ENCODE measurements at places on chromosomes 1 and 21.

DNA sequence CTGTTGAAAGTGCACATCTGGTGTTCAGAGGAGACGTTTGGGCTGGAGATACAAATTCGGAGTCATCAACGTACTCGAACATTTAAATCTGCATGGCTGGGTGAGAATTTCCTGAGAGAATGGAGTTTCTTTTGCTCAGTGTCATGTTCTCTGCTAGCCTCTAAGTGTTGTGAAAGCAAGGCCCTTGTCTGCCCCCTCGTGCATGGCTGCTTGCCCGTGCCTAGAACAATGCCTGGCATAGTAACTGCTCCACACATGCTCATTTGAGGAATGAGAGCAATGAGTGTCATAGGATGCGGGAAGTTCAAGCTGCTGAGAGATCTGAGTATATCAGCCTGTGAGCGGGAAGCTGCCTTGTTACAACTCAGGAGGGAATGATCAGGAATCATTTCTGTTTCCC lies 171.1 kb upstream of the CSF3R start:
- DNase-seq: no peak

DNA sequence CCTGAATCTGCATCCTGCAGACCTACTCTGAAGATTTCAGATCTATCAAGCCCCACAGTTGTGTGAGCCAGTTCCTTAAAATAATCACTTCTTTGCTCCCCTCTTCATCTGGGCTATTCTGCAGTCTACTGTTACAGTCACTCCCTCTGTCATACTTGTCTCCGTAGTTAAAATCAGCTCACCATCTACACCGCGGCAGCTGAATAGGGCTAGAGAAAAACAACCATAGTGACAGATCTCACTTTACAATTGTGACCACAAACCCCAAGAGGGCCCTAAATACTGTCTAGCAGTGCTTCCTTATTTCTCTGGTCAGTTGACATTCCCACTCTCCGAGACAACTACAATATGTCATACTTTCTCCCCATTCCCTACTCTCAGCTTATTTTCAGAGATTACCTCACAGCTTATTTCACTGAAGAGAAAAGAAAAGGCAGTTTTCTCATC lies 12.9 kb downstream of the DESI2 start:
- no peak for DNase-seq

DNA sequence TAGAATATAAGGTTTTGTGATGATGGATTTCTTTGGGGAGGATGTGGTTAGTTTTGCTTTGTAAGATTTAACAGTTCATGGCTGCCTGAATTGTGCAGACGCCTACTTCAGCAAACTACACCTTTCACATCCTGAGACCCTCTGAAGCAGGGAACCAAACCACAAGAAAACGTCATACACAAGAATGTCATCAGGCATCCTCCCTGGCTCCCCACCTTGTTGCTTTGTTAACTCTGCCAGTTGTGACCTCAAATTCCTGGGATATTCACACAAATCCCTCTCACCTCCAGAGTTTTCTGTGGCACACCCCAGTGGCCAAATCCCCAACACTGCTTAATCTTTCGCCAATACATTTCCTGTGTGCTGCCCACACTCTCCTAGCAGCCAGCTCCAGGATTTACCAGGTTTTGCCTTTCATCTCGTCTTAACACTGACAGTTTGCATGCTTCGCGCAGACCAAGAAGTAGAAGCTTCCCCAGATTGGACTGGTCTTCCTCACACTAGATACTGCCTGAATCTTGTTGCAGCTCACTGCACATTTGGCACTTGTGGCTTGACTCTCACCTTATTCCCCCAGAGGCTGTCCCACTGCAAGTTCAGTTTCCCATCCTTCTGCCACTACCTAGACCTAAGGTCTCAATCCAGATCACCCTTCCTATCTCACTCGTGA lies 51.1 kb upstream of the CTTNBP2NL start:
- peak; percentile 10 for DNase-seq

DNA sequence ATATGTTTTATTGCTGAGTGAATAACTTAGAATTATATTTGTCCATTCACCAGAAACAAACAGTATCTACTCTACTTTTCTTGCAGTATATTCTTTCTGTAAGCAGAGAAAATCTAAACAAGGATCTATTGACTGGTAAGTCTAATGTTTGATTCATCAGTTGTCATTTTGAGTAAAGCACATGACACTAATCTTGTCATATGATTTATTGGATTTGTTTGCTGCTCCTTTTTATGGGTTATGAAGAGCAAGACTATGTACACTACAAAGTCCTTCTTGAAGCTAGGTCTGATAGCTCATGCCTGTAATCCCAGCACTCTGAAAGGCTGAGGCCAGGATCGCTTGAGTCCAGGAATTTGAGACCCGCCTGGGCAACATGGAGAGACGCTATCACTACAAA lies 23.3 kb downstream of the KMO start:
- DNase-seq: no peak

GRCh38 chr1:73701826-73702225 lies 496.1 kb downstream of the LRRIQ3 start:
- no peak for DNase-seq

- DNase-seq: no peak
These were observed 207.0 kb downstream of the PTPRC start for GRCh38 chr1:198845851-198846250.

DNA sequence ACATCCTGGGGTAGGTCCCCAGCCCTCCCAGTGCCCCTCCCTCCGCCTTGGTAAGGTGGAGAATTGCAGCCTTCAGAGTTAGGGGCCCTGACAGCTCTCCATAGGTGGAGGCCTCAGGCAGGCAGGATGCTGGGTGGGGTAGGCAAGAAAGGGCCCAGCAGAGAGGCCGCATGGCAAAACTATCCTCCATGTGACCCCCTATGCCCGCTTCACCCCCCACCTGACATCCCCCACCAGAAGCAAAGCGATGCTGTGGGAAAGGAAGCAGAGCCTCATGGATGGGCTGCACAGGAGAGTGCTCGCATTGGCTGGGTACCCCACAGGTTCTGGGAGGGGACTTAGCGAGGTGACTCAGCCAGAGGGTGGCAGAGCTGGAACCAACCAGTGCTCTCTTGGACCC lies 1.6 kb downstream of the S100A9 start:
- no peak for DNase-seq

- no peak for DNase-seq
These were observed 3.8 kb downstream of the RAB3B start for GRCh38 chr1:51986718-51987117.

DNA sequence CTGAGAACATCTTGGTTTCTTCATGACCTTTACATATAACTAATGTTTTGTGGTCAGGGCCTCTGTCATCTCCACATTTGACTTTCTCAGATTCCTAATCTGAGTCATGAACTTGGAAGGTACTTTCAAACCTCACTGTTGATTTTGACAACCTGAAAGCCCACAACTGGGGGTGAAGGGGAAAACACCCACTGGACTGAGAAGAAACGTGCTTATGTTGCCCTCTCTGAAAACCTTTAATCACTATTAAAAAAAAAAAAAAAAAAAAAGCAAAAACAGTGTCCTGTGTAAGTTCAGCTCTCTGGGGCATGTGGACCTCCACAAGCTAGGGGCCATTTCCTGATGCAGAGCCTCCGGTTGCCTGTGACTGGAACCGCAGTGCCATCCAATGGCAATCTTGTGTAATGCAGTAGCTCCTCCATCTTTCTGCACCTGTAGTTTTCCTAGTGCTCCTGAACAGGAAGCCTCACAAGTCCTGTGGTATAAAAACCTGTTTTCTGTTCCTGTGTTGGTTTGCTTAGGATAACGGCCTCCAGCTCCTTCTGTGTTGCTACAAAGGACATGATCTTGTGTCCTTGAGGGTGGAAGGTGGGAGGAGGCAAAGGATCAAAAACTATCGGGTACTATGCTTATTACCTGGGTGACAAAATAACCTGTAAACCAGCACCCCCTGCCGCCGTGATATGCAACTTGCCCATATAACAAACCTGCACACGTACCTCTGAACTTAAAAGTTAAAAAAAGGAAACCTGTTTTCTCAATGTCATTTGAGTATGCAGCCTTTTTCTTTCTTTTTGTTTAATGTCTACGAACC lies 124.5 kb downstream of the ZNF648 start:
- DNase-seq: peak; percentile 92

GRCh38 chr1:244027491-244028145 lies 23.5 kb upstream of the ZBTB18 start:
- no peak for DNase-seq

DNA sequence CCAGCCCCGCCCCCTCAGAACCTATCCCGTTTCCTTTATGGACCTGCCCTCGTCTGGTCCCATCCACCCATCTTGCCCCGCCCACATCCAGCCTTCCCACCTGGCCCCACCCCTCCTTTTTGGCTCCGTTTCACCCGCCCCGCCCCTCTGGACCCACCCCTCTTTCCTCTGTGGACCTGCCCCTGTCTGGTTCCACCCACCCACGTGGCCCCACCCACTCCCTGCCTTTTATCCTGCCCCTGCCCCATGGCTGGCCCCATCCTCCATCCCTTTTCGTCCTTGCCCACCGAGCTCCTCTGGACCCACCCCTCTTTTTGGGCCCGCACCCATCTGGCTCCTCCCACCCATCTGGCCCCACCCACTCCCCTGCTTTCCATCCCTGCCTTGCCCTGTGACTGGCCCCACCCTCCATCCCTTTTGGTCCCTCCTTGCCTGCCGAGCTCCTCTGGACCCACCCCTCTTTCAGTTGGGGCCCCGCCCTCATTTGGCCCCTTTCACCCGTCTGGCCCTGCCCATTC lies 177.3 kb downstream of the CAMTA1 start:
- DNase-seq: peak; percentile 44

DNA sequence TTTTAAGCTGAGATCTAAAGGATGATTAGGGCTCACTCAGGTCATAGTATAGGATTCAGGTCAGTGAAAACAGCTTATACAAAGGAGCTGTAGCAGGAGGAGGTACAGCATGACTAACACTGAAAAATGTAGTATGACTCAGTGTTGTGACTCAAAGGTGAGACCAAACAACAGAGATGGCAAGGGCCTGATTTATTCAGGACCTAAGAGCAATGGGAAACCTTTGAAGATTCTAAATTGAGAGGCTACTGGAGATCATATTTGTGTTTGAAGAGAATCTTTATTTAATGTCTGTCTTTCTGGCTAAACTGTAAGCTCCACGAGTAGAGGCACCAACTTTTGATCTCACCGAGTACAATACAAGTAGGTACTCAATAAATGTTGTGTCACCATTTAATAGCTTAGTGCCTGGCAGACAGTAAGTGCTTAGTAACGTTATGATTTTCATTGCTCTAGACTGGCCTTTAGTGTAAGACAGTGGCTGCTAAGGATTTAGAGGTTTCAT lies 43.5 kb downstream of the PRKAA2 start:
- DNase-seq: peak; percentile 14

GRCh38 chr1:209106237-209106741 lies 477.2 kb upstream of the CAMK1G start:
- DNase-seq: no peak

DNA sequence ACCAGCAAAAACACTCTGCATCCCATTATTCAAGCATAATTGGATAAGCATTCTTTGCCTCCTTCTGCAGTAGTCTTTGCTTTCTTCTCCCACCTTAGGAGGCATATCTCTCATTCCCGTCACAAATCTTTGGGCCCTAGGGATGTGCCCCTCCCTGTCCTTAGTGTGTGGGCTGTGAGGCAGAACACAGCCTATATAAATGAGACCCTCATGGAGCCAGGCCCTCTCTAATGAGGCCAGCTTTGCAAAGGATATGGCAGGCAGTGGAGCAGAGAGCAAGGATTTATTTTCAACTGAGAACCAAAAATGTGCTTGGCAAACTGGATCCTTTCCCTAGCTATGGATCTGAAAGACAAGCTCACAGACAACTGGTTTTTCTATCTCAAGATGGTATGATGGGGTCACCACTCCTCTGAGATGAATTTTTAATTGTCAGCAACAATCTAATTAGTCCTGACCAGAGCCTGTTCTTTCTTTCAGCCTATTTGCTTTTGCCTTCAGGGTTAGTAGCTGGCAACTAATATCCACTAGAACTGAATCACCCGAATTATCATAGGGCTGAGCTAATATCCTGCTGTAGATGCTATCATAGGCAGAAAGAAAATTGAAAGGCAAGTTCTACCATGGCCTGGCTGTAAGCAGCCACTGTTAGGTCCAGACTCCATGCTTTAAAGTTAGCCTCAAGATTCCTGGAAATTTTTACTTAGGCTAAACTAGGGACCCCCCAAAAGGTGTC lies 134.2 kb downstream of the SYT2 start:
- no peak for DNase-seq

DNA sequence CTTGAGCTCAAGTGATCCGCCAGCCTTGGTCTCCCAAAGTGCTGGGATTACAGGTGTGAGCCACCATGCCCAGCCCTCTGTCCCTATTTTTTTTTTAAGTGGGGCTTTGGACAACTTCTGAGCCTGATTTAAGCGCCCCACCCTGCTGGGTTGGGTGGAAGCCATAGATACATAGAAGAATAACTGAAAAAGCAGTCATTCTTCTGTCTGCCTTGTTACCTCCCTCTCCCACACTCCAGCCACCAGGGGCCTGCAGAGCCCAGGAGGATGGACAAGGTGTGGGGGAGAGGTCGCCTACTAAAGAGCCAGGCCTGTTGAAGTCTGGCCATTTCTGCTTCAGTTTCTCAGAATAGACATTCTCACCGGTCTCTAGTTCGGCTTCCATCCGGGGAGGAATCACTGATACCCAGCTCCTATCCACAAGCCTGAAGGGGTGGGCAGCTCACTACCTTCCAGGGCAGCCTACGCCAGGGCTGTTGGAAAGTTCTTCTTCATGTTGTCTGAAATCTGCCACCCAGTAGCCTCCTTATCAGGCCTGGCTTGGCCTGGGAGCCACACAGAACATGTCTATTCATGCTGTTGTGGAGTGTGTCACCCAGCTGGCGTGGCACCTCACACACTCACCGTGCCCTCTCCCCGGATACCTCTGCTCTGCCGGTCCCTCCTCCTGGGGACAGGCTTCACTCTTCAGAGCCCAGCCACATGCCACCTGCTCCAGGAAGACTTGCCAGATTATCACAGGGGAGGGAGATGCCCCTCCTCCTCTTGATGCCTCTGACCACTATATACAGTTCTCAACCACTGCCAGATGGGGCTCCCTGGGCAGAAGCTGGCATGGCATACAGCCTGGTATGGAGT lies 27.7 kb downstream of the KNCN start:
- no peak for DNase-seq

DNA sequence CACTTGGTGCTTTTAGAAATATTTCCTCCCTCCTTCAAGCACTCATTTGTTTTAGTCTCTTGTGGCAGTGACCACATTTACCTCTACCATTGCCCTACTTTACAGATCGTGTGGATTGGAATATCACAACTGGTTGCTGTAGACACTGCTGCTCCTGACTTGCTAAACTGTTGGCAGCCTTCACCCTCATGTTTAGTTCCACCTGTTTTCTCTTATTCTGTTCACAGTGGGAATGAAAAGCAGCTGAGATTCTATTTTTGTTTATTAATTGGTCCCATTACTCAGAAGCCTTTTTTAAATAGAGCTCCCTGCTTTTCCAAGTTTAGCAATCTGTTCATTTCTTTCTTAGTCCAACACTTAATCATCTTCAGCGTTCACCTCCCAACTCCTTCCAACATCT lies 308.9 kb downstream of the RWDD3 start:
- no peak for DNase-seq

Data from GM12865 (cell line).